ENCODE measurements at places on chromosomes 7 and 10. TPM values are rescaled to one million over a fixed set of nuclear protein-coding genes. Genes with fewer than 3 reads are reported as not detected.

DNA sequence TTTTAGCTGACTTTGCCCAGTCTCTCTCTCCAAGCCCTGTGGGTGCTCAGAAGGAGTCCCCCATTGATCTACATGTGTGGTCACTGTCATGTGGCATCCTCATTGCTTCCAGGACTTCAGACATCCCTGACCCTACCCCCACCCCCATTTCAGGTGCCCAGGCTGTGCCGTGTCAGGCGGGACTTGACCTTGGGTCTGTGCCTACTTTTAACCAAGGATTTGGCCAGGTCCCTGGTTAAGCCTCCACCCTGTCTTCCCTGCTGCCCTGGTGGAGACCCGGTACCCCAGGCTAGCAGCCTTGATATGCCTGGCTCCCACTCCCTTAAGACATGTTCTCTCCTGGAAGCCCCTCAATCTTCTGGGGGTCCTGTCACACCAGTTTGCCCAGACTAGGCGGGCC, 31.3 kb downstream of the PRF1 start:
- no peak for DNase-seq

GRCh38 chr7:142642316-142642715, 107.0 kb upstream of the PRSS1 start:
- no peak for DNase-seq

- peak; percentile 25 for DNase-seq
These were observed 368.4 kb downstream of the TFEC start for GRCh38 chr7:115662120-115662519.

DNA sequence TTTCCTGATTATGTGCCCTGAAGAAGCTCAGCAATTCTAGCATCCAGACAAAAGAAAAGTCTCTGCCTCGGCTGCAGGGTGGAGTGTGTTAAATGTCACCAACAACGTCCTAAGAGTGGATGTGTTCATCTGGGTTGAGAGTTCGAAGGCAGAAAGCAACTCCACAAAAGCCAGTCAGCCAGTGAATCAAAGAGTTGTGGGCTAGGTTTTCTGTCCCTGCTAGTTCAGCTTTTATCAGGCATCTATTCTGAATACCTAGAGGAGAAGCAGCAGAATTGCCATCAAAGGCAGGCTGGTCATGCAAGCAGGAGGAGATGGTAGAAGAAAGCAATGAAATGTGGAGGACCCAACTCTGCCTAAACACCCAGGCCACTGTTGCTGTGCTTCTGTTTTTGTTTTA, 205.2 kb downstream of the KLF6 start:
- no peak for DNase-seq

- DNase-seq: peak; percentile 48
These were observed 1.9 kb downstream of the DKK1 start for GRCh38 chr10:52316001-52316400.

DNA sequence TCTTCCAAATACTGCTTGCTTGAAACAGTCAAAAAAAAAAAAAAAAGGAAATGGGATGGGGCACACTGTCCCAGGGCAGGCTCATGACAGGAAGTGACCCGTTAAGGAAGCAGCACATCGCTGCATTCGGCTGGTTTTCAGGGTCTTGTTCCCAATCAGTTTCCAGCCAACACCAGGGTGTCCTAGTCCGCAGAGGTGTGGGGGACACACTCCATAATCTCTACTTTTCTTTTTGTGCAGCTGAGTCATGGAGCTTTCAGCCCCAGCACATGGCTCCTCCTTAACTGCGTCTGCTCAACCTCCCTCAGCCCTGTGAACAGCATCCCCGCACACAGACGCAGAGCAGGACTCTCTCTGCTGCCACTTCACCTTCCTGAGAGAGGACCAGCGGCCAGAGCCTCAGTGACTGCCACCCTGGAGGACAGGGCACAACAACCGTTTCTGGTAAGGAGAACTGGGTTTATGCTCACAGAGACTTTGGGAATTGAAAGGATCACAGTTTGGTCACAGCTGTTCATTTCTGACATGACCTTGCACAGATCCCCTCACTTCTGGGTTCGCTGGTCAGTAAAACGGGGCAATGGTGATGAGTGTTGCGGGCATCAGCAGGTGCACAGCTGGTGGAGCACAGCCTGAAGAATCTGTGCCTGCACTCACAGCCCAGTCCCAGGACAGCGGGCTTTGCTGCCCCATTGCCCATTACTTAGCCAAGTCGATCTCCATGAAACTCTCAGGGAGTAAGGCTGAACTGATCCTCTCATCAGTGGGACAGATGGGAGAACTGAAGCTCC, at the start of gene GIMAP5:
TSS of gene GIMAP5 (plus strand) at position 154 of the 791 bp plus-strand sequence. CDS start 3,467 bp downstream, outside the sequence.
- no peak for DNase-seq

The IQUB gene
- 0.36 TPM for total RNA-seq

The CRYGN gene
- not detected for total RNA-seq

Data from HFFc6 (cell line).